GM04503 (cell line): ENCODE measurements at places on chromosomes 4 and X.

DNA sequence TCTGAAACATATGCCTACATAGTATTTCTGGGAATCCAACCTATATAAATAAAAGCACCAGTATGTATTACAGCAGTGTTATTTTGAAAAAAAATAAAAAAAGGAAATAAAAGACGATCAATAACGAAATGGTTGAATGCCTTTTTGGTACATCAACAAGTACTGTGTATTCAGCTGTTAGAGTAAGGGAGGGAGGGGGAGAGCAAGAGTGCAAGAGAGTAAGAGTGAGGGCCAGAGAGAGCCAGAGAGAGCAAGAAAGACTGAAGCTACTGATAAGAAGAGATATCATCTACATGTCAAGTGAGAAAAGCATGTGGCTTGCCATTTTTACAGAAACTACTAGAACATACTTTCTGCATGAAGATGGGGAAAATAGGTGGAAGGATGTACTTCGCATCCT lies 1.8 kb downstream of the SPIN4 start:
- DNase-seq, result no peak

GRCh38 chr4:85151371-85151770 lies 184.9 kb upstream of the WDFY3 start:
- DNase-seq, result no peak

DNA sequence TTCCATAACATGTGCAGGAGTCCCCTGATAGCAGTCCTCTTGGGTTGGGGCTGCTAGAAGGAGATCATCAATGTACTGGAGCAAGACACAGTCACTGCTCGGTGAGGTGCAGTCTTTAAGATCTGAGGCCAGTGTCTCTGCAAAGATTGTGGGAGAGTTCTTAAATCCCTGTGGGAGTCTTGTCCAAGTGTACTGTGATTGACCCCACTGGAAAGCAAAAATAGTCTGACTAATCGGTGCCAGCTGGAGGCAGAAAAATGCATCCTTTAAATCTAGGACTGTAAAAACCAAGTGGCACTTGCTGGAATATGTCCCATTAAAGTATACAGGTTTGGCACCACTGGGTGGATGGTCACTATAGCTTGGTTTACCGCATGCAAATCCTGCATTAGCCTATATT lies 31.1 kb downstream of the SULT1E1 start:
- no peak for DNase-seq

GRCh38 chr4:124053872-124054538 lies 657.4 kb downstream of the SPRY1 start:
- DNase-seq, result no peak

GRCh38 chr4:4888695-4889094 lies 29.2 kb downstream of the MSX1 start:
- no peak for DNase-seq

GRCh38 chr4:158588777-158589176 lies 67.1 kb downstream of the RXFP1 start:
- no peak for DNase-seq

- DNase-seq, result no peak
These were observed 406.6 kb downstream of the PCDH10 start for GRCh38 chr4:133555671-133556070.

- DNase-seq, result no peak
These were observed 571.0 kb upstream of the KLHL4 start for GRCh38 chrX:86946569-86946968.

GRCh38 chr4:3674479-3674851 lies 91.7 kb upstream of the ADRA2C start:
- DNase-seq, result no peak

DNA sequence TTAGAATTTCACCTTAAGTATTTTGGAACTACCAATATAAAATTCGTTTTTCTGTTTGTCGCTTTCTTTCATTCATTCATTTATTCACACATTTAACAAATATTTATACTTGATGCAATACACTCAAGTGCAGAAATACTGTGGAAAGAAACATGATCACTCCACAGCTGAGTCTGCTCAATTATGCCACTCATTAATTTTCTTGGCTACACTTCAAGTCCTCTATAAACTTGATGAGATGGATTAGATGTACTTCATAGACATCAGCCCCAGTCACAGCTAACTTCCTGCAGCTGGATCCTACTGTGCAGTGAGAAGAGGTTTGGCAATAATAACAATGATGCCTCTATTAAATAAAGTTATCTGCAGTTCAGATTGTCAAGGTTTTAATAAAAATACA lies 208.1 kb downstream of the PDGFC start:
- no peak for DNase-seq

DNA sequence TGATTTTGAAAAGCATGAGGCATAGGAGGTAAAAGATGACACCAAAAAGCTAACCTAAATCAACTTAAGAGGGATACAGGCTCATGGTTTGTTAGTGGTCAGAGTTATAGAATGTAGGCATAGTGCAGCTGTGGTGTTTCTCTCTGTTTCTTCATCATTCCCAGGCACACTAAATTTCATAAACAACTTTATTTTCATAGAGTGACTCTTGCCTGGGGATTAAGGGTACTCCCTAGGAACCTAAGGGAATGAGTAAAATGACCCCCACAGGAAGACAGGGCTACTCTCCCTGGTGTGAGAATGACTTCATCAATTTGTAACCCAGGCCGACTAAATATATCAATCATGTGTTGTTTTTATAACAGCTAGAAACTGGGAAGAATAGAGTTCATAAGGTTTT lies 11.1 kb downstream of the FABP2 start:
- DNase-seq, result no peak
